ENCODE measurements at places on chromosomes 1 and 21. TPM values are rescaled to one million over a fixed set of nuclear protein-coding genes. Genes with fewer than 3 reads are reported as not detected.
A peak's percentile ranks its signal among the peaks of the same experiment; 100 is the strongest.

- DNase-seq, result peak; percentile 5
Measured at GRCh38 chr1:30191154-30191702, 532.2 kb downstream of the MATN1 start.

DNA sequence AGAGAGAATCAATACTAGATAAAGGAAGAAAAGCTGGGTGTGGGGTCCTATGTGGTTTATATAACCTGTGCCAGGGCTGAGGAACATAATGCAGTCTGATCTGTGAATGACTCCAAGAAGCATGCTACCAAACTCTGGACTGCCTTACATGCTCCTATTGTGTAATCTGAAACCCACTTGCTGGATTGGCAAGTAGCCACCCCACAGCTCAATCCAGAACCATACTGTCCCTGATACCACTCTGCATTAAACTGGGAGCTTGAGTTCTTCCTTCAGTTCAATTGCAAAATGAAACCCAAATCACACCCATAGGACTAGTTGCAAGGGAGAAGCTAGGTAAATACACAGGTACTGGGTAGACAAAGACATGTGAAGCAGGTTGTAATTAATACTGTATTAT lies 115.4 kb upstream of the NEGR1 start:
- no peak for DNase-seq

DNA sequence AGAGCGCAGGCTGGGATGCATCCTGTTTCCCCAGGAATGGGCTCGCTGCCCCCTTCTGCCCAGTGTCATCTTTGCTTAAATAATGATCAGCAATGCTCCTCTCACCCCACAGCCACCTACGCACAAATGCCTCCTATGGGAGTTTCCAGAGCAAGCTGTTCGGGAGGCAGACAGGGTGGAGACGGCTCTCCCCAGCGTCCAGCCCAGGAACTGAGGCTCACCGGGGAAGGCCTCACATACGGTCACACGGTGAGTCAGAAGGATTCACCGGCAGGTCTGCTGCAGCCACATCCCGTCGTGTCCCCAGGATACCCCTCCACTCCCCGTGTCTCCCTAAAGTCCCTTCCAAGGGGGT lies 40.3 kb upstream of the RUNX3 start:
- no peak for DNase-seq

- no peak for DNase-seq
Measured at GRCh38 chr1:186564582-186564981, 103.7 kb upstream of the PDC start.

The KCNJ6 gene
- total RNA-seq, result not detected

- DNase-seq, result no peak
Measured at GRCh38 chr1:78570539-78570938, 49.7 kb upstream of the IFI44L start.

GRCh38 chr1:10591010-10591409 lies 116.3 kb downstream of the PEX14 start:
- DNase-seq, result no peak
